ENCODE measurements at places on chromosomes 1 and 21. TPM values are rescaled to one million over a fixed set of nuclear protein-coding genes. Genes with fewer than 3 reads are reported as not detected.

Gene RPS6KA1
- total RNA-seq = 49.2 TPM

Gene NID1
- 89.4 TPM for total RNA-seq

Gene TNNT2
- total RNA-seq = 69.8 TPM

Gene LORICRIN
- not detected for total RNA-seq

Gene ZDHHC18
- total RNA-seq = 20.4 TPM

Gene KCNA3
- total RNA-seq = 3.5 TPM

Gene CLCA1
- total RNA-seq = 0.37 TPM

Gene USP25
- 36.6 TPM for total RNA-seq

Gene KRTAP7-1
- not detected for total RNA-seq

Gene MROH7
- total RNA-seq = 8.0 TPM

Gene S100PBP
- 26.9 TPM for total RNA-seq

Gene TSPAN2
- 12.1 TPM for total RNA-seq

Gene SNX7
- total RNA-seq = 27.7 TPM

Gene EEIG2
- total RNA-seq = 20.7 TPM

Gene C1orf185
- total RNA-seq = not detected

Gene CNKSR1
- 36.0 TPM for total RNA-seq

Gene BCL2L15
- total RNA-seq = 20.9 TPM

Gene RGSL1
- total RNA-seq = not detected

Gene BMP8B
- total RNA-seq = 1.8 TPM

Gene EXOC8
- total RNA-seq = 15.9 TPM

Gene RIPPLY3
- total RNA-seq = 0.20 TPM

Gene CAPN8
- 35.6 TPM for total RNA-seq

Gene WLS
- total RNA-seq = 205 TPM

Gene KISS1
- not detected for total RNA-seq

Gene CELA3A
- total RNA-seq = 25.1 TPM

Gene S100A13
- total RNA-seq = 64.7 TPM

Gene SPAG17
- total RNA-seq = 2.7 TPM

Measured in mucosa of gallbladder (tissue), 1 donor.